ENCODE measurements at places on chromosomes 4 and X.

GRCh38 chr4:12519426-12519825 is 964.7 kb downstream of the RAB28 start:
- DNase-seq, result no peak

DNA sequence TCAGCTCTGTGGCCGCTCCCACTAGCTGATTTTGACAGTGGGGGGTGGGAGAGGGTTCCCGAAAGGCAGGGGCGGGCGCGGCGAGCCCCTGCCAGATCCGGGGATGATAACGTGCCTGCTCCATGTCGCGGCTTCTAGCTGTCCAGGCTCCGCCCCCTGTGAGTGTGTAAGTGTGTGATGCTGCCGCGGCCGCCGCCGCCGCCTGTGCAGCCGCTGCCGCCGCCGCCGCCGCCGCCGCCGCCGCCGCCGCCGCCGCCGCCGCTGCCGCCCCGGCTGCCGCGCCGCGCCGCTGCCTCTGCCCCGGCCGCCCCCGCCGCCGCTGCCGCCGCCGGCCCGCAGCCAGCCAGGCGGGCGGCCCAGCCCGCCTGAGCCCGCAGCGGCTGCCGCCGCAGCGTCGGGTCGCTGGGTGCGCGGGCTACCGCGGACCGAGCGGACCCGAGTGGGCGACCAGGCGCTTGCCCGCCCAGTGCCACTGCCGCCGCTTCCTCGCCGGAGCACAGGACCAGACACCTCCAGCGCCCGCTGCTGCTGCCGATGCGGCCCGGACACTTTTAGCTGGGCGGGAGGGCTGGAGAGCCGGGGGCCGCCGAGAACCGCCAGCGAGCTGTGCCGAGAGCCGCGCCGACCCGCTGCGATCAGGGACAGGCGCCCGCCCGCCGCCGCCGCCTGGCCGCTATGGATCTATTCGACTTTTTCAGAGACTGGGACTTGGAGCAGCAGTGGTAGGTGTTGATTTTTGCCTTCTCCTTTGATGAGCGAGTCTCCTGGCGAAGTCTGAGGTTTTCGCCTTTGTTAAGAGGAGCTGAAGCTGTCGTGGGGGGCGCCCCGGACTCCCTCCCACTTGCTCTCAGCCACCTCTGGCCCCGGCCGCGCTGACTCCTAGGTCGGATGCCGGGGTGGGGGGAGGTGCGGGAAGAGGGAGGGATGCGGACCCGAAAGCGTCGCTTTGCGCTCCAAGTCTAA is at the start of gene AFF2:
AFF2 (plus strand) TSS at position 195 of the 963 bp plus-strand sequence; CDS start at position 676, 481 bp downstream.
- peak; percentile 26 for DNase-seq

DNA sequence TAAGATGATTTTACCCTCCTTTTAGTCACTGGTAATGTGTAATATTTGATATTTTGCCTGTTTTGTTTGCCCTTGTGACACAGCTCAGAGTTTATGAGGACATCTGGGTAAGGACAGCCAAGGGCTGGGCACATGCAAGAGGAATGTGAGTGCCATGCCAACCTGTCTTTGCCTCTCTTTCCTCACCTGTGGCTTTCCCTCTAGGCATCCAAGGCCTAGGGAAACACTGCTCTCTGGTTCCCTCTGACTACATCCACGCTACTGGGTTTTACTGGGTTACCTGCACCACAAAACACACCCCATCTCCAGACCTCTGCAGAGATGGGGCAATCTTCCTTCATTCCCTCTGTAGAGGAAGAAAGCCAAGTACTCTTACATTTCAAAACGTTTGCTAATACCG is 7.7 kb downstream of the HPGDS start:
- DNase-seq, result no peak

- DNase-seq, result no peak
These were observed 144.9 kb downstream of the FNIP2 start for GRCh38 chr4:158913766-158914165.

DNA sequence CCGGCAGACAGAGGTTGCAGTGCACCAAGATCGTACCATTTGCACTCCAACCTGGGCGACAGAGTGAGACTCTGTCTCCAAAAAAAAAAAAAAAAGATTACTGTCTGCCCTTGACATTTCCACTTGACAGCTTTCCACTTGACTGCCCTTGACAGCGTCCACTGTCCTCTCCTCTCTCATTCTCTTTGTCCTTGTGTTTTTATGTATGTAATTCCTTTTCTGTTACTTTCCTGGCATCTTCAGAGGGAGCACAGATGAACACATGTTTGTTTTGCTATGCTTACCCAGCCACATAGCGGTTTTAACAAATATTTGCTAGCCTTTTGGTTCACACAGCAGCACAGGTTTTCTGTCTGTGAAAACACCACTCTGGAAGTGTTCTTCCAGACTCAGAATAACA is 26.2 kb downstream of the SYAP1 start:
- no peak for DNase-seq

Data from H9 (cell line).